Motor neuron (in vitro differentiated cells): ENCODE measurements at places on chromosomes 1 and 21. TPM values are rescaled to one million over a fixed set of nuclear protein-coding genes. Genes with fewer than 3 reads are reported as not detected.

- no peak for ATAC-seq
Measured at GRCh38 chr21:44887807-44888580, 14.5 kb upstream of the PTTG1IP start.

DNA sequence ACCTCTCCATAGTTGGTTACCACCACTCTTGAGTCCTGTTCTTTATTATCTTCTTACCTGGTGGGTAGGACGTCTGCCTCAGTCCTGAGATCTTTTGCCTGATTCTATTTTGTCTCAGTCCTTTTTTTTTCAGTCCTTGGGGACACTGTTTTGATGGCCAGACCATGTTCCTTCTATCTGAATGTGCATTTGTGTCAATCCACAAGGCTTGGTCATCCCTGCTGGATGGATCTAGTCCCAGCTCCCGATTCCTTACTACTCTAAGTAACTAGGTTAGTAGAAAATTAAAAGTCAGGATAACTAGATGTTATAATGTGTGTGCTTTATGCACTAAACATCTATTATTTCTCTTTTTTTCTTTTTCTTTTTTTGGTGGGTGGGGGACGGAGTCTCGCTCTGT lies 28.1 kb upstream of the AK4 start:
- ATAC-seq, result no peak

DNA sequence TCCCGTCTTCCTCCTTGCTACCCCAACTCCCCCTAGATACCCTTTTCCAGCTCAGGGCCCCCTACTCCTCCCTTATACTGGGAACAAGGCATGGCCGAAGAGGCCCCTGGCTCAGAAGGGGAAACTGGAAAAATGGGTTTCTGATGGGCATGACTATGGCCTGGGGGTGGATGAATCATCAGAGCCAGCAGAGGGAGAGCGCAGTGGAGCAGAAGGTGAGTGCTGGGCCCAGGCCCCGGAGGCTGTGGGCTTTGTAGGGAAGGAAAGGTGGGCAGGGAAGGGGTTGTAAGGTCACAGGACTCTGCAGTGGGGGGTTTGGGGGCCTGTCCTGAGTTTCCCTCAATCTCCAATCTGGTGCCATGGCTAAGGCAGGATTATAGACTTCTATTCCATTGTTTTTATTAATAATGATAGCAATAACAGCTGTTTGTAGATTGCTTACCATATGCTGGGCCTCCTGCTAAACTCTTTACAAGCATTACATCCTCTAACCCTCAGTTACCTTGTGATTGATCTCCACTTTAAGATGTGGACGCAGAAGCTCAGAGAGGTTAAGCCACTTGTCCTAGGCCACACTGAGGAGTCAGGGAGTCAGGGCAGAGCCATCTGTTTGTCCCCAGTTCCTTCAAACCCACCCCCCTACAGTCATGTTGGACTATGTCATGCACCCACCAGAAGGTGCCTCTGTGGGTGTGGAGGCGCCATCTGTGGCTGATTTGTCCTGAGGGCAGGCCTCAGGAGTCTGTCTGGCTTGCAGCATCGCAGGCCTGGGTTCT lies 36.2 kb upstream of the ZNF362 start:
- ATAC-seq, result no peak

- ATAC-seq, result peak; percentile 84
Measured at GRCh38 chr1:1906185-1907097, 8.6 kb upstream of the CALML6 start.

DNA sequence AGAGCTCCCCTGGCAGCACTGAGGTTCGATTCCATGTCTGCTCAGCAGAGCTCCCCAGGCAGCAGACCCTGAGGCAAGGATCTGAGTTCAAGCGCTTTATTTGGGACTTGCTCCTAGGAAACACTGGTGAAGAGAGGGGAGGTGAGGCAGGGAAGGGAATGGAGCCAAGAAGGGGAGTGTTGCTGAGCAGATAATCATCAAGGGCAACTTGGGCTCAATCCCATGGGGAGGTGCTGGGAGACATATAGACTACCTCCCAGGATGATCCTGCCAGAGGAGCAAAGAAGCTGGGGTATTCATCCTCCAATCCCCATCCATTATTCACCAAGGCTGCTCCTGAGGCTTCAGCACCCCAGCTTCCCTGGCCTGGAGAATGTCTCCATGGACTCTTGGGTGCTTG lies 47.0 kb downstream of the GRIK3 start:
- ATAC-seq, result no peak

GRCh38 chr1:31441970-31442647 lies 29.1 kb downstream of the SERINC2 start:
- ATAC-seq, result no peak

GRCh38 chr1:223683586-223684487 lies 18.3 kb upstream of the CAPN8 start:
- ATAC-seq, result peak; percentile 93

- ATAC-seq, result peak; percentile 81
Measured at GRCh38 chr1:246794048-246794827, 70.0 kb downstream of the SCCPDH start.

GRCh38 chr1:65964123-65964522 lies 171.4 kb downstream of the PDE4B start:
- no peak for ATAC-seq

DNA sequence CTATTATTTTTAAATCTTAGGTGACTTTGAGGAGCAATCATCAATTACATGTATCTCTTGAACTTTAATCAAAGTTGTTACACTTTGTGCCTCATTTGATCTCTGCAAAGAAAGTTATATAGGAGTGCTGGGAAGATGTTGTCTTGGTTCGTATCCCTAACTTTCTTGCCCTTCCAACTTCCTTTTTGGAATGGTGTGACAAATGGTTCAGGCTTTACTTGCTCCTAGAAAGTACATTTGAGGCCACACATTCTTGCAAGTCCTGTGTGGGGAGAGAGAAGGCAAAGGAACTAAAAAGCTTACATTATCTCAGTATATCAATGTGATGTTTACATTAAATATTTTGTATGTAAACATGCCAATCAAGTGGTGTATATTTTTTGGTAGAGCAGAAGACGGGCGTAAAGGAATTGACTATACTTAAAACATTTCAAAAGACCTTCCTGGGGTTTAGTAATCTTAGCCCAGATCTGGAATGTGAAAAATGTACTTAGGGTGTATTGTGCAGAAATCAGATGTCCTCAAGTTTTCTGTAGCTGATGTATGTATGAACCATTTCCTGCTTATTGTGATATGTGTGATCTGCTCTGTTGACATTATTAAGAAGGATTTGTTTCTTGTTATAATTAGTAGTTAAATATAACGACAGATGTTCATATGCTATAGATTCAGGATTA lies 59.2 kb downstream of the USP25 start:
- ATAC-seq, result no peak

DNA sequence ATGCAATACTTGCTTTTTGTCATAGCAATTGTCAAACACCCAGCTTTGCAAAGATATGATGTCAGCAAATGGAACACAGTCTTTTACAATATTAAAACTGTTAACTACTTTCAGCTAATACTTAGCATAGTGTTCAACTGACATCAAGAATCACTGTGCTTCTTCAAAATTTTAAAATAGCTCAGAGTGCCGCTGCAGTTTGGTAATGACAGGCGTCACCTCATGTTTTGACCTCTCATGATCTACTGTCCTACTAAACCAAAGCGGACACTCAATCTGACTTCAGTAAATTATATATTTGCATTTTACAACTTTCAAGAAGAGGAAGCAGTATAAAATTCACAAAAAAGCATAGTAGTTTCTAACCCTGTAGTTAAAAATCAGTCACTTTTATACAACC lies 2.0 kb downstream of the FMO1 start:
- ATAC-seq, result no peak

DNA sequence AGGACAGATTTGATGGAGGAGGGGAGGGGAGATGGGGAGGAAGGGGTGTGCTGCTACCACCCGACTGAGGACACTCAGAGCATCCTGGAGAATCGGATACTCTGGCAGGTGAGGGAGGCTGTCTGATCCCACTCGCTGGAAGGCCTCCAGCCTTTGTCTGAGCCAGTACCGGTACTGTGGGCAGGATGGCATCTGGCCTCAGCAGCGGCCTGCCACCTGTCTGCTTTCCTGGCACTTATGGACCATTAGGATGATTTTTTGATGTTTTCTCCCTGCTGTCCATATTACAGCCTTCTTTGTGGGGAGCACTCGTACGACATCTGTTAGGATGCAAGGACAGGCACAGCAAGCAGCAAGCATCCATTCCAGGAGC lies 11.5 kb downstream of the ATP2B4 start:
- no peak for ATAC-seq

GRCh38 chr1:94746635-94747525 lies 73.3 kb upstream of the SLC44A3 start:
- peak; percentile 32 for ATAC-seq

Gene VHLL
- total RNA-seq, result 0.56 TPM in 1 of 2 replicates, not detected in the other

Gene PRR9
- not detected in 2 replicates for total RNA-seq

Gene SLC22A15
- total RNA-seq, result 0.20 and 0.48 TPM in 2 replicates

Gene COL9A2
- total RNA-seq, result 2.8 and 3.1 TPM in 2 replicates

Gene GJA9
- total RNA-seq, result 0.16 and 0.75 TPM in 2 replicates
